Hindlimb muscle (tissue), 1 donor: ENCODE measurements at places on chromosomes 7 and 10. TPM values are rescaled to one million over a fixed set of nuclear protein-coding genes. Genes with fewer than 3 reads are reported as not detected.
A peak's percentile ranks its signal among the peaks of the same experiment; 100 is the strongest.

The MLXIPL gene
- 1.7 TPM for polyA plus RNA-seq

DNA sequence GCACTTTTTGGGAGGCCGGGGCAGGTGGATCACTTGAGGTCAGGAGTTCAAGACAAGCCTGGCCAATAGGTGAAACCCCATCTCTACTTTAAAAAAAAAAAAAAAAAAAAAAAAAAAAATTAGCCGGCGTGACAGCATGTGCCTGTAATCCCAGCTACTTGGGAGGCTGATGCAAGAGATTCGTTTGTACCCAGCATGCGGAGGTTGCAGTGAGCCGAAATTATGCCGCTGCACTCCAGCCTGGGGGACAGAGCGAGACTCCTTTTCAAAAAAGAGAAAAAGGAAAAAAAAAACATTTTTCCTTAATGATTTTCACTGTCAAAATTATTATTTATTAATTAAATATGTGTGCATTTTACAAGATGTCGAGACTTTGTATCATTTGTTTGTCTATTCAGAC is 253.6 kb downstream of the CNTNAP2 start:
- DNase-seq, result no peak

GRCh38 chr10:8586504-8586903 is 532.0 kb downstream of the GATA3 start:
- DNase-seq, result no peak

GRCh38 chr10:52092390-52092789 is 221.7 kb upstream of the DKK1 start:
- DNase-seq, result no peak

DNA sequence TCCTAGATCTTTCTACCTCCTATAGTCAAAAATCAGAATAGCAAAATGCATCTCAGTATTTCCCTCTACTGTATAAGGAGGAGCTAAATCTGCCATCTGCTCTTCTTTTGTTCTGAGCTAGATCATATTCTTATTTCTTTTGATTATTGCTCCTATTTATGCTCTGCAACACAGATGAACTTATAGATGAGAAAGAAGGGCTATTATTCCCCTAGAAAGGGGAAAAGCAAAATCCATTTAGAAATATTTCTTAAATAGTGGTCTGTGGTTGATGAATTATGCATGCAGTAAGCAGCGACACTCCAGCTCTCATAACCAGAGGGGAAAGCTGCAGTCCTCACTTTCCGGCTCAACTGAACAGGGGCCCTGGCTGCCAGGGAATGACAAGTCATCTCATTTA is 207.3 kb upstream of the SORCS1 start:
- DNase-seq, result no peak

DNA sequence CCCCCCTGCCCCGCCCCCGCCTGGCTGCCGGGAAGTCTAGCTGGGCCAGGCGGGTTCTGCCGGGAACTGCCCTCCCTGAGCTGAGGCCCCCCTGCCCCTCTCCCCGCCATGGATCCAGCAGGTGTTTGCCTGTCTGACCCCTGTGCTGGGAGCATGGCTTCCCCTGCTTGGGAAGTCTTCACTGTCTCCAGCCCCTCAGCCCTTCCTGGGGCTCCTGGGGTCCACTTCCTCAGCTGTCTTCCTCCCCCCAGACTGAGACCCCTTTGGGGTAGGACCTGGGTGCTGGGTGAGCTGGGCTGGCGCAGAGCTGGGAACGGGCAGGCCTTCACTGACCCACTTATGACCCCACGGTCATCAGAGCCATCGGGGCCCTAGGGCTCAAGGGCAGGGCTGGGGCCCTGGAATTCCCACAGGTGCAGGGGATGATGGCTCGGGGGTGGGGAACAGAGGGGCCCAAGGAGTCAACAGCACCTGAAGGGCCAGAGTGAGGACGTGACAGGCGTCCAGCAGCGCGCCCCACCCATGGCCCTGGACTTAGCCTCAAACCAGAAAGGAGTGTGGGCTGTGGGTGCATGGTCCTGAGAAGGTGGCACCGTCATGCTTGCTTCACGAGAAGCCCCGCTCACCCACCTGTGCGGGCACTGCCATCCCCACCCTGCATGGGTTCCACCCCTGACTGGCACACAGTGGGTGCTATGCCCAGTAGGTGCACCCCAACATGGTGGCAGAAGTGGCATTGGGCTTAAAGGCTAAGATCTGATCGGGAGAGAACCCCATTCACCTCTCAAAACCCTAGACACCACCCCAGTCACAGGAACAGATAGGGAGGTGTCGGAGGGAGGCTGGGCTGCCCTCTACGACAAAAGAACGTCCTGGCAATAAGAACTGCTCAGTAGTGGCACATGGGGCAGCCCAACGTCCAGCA is 16.2 kb upstream of the TNRC18 start:
- DNase-seq, result no peak

- no peak for DNase-seq
Measured at GRCh38 chr10:131792809-131793208, 108.0 kb upstream of the PPP2R2D start.

DNA sequence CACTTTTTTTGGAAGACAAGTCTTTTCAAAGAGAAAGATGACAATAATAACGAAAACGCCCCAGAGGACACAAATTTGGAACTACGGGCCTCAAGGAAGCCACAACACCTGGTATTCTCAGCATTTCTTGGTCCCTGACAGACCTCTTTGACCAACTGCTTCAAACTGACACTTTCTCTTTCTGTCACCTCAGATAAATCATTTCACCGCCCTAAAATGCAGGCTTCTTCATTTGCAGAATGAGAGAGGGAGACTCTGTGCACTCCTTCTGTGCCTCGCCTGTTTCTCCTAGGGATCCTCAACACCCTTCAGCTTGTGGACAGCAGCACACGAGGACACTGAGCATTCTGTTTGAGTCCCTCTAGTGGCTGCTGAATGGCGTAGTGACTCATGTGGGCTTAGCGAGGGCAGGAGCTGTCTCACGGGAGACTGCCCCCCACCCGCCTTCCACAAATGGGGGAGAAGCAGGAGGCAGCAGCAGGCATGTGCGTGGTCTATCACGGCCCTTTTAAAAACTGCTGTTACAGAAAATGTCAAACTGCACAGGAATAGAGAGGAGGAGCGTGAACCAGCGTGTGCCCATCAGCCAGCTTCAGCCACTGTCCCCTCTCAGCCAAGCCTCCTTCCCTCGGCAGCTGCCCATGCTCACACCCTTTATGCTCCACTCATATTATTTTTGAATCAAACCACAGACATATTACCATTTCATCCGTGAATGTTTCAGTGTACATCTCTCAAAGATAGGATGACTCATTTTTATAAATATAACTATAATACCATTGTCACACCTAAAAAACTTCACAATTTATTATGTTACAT is 41.4 kb downstream of the GSDME start:
- no peak for DNase-seq

GRCh38 chr10:125692601-125693523 is 9.9 kb upstream of the TEX36 start:
- DNase-seq, result no peak

DNA sequence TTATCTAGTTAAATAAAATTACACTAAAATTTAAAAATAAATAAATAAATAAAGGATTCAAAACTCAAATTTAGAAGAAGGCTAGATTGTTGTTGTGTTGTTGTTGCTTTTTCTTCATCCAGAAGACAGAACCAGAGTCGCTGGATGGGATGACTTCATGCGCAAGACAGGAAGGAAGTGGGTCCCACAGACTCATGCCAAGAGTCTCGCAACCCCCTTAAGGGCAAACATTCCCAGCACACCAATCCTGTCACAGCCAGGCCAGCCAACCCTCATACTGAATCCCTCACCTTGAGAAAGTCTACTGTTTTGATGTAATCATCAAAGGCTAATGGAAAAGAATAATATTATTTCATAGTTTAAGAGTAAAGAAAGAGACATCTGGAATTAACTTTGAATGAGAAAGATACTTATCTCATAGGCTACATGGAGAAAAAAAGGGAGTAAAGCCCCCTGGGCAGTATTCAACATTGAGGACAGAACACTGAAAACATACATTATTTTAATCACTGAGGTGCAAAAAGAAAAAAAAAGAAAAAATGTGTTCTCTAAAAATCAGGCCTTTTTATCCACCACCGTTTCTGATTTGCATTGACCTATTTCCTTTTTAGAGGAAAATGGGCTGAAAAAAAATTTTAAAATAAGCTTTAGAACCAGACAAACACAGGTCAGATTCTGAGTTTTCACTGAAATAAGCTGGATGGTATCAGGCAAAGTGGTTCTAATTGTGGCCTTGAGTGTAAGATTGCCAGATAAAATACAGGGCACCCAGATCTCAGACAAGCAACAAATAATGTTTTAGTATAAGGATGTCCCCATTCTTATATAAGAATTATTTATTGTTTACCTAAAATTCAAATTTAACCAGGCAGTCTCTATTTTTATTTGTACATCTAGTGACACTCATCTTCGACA is 826.5 kb downstream of the TNS3 start:
- DNase-seq, result no peak

DNA sequence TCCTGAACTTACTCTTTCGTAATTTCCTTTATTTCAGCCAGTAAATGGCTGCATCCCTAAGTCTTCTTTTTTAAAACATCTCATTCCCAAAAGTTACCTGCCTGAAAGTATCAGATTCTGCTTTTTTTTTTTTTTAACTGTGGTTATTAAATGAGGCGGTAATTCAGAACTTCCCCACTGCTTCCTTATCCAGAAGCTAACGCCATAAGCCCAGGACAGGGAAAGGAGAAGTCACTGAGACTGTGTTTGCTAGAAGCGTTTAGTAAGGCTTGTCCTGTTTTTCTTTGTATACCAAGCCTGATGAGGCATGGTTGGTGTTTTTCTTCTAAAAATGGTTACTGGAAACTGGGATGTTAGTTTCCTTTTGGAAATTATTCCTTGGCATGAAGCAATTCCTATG is 197.8 kb downstream of the CELF2 start:
- DNase-seq, result no peak

The VWDE gene
- polyA plus RNA-seq, result 1.5 TPM

The ACHE gene
- polyA plus RNA-seq, result 82.8 TPM

DNA sequence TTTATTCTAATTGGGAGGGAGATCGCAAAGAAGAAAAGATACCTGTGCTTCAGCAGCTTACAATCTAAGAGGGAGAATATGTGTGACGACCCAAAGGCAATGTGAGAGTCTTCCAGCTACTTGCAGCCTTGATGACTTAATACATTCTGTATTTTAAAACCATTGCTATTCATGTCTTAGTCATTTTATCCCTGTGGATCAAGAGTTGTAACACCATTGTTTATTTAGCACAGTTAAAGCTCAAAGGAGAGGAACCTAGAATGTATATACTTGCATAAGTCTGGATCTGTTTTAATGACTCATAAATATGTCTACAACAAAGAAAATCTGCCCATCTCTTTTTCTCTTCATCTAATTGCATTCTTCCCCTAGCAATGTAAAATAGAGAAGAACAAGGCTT is 117.9 kb upstream of the DLX6 start:
- DNase-seq, result no peak

The KIF20B gene
- polyA plus RNA-seq, result 5.2 TPM

DNA sequence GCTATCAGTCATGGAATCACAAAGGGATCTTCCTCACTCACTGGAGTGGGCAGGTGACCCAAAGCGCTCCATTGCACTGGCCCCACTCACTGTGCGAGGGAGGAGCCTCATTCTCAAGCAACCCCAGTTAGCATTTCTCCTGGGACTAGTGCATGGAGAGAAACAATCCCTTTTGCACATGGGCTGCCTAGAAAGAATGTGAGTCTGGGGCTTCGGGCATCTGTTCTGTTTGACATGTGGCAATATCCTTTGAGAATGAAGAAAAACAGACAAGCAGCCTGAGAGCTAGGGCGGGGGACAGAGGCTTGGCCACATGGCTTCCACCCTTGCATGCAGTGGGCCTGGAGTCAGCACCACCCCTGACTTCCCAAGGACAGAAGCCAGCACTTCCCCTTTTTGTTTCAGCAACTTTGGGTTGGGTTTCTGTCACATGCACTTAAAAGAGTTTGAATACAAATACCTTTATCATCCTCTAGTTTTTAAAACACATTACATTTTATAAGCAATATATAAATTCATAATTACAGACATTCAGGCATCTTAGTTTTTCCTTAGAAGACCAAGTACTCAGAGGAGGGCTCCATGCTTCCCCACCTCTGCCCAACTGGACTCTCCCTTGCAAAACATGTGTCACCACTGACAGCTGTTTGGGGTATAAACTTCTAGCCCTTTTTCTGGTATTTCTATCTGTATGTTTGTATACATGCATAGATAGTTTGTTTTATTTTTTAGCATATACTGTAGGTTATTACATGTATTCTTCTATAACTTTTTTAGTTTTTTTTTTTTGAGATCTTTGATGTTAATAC is 73.8 kb downstream of the RBM20 start:
- no peak for DNase-seq

DNA sequence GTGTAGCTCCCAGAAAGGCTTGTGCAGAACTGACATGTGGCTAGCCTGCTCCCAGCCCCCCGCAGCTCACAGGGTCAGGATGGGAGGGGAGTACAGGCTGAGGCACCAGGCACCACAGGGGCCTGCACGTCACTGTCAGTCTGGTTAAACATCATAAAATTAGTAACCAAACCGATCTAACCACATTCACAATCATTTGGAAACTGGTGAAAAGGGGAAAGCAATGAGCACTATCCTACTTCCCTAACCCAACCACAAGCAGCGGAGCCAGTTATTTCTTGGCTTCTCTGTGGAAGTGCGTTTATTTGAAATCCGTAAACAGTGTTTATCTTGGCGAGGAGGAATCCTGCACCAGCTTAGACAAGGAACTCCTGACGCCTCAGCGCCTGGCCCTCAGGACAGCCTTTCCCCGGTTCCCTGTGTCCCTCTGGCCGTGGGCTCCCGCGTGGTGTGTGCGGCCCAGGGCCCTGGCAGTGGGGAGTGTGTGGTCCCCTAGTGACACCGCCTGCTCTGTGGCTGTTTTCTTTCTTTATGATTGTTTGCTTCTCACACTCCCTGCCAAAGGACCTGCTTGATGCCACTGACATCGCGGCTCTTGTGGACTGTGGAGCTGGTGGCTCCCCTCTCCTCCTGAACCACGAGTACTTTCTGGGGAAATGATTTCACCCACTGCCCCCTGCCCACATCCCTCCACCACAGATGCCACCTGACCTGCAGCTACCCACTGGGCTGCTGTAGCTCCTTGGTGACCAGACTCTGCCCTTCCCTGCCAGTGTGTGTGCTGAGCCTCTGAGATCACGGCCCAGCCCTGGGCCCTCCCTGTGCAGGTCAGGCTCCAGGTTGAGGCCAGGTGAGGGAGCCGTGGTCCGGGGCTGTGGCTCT is 38.0 kb downstream of the INPP5A start:
- peak; percentile 43 for DNase-seq

- no peak for DNase-seq
Measured at GRCh38 chr10:79340646-79341244, 6.5 kb upstream of the PPIF start.

GRCh38 chr7:110839866-110840265 is 251.1 kb upstream of the LRRN3 start:
- DNase-seq, result peak; percentile 42

DNA sequence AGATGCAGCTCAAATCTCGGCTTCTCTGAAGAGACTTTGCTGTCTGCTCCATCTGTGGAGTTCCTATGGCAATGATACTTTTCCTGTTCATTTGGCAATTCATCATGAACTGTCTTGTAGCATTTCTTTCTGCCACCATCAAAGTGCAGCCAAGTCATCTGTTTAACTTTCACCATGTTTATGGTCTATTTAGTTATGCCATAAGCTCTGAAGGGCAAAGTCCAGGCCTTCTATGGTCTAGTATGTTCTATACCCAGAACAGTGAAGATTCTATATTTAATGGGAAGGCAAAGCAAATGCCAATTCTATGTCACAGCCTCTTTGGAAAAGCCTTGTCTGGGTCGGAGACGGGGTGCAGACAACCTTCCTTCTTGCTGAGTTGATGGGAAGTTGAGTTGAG is 472.6 kb downstream of the PLXNA4 start:
- no peak for DNase-seq

GRCh38 chr10:130654726-130655125 is 518.5 kb downstream of the GLRX3 start:
- DNase-seq, result no peak

- no peak for DNase-seq
Measured at GRCh38 chr7:16369855-16370254, 51.5 kb downstream of the CRPPA start.

The TACR2 gene
- polyA plus RNA-seq, result 0.77 TPM
